IPS DF 6.9 (cell line): ENCODE measurements at places on chromosomes 4 and X.

DNA sequence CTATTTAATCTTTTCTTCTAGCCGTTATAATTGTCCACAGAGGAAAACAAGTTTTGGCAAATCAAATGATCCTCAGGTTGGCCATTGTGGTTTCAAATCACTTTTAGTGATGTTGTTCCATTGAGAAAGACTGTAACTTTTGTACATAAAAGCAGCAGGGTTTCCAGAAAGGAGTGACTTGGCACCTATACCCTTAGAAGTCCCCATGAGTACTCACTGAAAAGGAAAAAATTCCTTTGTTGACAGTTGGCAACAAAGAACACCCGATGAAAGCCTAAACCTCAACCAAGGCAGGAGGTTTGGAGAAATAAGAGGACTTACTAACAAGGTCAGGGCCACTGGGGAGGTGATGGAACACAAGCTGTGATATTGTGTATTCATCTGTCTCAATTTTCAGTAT, 474.4 kb downstream of the RAPGEF2 start:
- no peak for DNase-seq
- H3K27ac ChIP-seq, result no peak overlapping the region
- H3K4me3 ChIP-seq, result no peak overlapping the region
- H3K36me3 ChIP-seq, result no peaks in the 10 kb centered on the region
- H3K4me1 ChIP-seq, result no peaks in the 10 kb centered on the region

- no peak for DNase-seq
- peaks cover 4% of the 10 kb centered on the region; the same call in 1 of the 2 replicates for H3K36me3 ChIP-seq
- H3K27ac ChIP-seq, result no peak overlapping the region
- no peaks in the 10 kb centered on the region for H3K4me1 ChIP-seq
- H3K27me3 ChIP-seq, result no peaks in the 10 kb centered on the region
These were observed 35.5 kb downstream of the OFD1 start for GRCh38 chrX:13770013-13770535.

GRCh38 chr4:158513256-158513655, 8.4 kb upstream of the RXFP1 start:
- no peak overlapping the region for H3K4me3 ChIP-seq
- H3K27me3 ChIP-seq, result no peaks in the 10 kb centered on the region
- no peak for DNase-seq
- H3K4me1 ChIP-seq, result no peaks in the 10 kb centered on the region

DNA sequence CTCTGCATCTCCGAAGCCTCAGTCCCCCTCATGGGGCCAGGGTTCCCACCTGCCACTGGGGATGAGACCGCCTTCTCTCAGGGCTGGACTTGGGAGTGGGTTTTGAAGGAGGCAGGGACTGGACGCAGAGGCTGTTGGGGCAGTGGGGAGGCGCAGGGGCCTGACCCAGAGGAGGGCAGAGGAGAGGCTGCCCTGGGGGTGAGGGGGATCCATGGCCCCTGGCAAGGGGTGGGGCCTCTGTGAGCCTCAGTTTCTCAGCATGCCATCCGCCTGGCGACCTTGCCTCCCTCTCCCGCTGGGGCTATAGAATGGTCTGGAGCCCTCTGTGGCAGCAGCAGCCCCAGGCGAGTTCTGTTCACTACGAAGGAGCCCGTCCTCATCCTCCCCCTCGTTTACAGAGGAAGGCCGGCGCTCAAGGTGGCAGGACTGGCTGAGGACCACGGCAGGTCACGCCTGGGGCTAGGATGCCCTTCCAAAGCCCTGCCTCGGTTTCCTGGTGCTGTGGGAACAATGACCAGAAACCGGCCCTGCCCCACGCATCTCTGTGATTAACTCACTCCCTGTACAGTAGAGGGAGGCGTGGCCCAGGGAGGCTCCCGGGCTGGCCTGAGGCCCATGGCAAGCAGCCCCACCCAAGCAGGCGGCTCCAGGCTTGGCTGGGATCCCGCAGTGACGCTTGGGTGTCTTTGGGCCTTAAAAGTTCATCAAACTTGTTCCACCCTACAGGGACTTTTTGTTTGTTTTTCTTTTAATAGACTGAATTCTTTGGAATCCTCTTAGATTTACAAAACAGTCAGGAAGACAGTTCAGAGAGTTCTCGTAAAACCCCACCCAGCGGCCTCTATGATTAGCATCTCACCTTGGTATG, 16.0 kb upstream of the SH3TC1 start:
- no peaks in the 10 kb centered on the region for H3K36me3 ChIP-seq
- no peaks in the 10 kb centered on the region for H3K27me3 ChIP-seq
- no peak overlapping the region for H3K27ac ChIP-seq

DNA sequence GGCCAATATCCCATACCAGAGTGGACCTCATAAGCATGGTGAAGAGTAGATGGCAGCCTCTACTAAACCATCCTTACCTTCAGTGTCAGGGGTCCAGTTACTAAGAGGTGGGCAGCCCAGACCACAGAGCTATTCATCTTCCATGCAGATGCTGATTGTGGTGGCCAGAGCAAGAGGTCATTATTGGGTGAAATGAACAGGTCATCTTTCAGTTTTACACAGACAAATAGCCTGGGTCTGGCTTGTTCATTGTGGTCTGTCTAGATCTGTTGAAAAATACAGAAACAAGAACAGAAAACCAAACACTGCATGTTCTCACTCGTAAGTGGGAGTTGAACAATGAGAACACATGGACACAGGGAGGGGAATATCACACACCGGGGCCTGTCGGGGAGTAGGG, 71.3 kb downstream of the PAK3 start:
- no peaks in the 10 kb centered on the region for H3K36me3 ChIP-seq
- H3K4me3 ChIP-seq, result no peak overlapping the region
- no peak for DNase-seq

DNA sequence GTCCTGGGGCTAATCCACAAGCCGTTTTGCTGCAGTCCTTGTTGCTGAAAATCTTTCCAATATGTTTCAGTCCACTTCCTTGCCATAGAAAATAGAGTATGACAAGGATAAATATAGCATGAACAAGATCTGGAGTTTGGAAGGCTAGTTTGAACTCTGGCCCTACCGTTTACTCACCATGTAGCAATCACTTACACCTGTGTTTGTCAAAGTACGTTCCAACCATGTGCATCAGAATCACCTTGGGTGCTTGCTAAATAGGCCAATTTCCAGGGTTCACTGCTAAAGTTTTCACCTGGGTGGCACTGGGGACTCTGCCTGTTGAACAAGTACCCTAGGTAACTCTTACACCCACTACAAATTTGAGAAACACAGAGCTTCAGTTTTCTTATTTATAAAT, 188.9 kb downstream of the ENOX2 start:
- no peak overlapping the region for H3K4me3 ChIP-seq
- H3K36me3 ChIP-seq, result no peaks in the 10 kb centered on the region
- no peak for DNase-seq
- no peak overlapping the region for H3K27ac ChIP-seq
- no peaks in the 10 kb centered on the region; the same call in 1 of the 2 replicates for H3K4me1 ChIP-seq

DNA sequence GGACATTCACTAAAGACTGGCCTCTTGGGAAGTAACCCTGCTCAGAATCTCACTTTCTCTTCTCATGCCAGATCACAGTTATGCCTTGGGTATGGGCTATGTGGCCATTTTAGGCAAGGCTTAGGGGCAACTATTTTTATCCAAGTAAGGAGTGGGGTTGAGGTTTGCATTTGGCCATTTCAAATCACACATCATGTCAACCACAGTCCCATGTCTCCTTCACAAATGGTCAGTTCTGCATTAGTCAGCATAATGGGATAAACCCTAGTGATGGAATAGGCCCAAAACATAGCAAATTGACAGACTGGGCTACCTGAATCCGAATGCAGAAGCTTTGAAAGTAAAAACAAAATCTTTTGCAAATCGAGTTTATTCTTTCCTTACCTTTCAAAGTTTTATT, 827 bp upstream of the RTL3 start:
- H3K4me1 ChIP-seq, result no peaks in the 10 kb centered on the region
- no peaks in the 10 kb centered on the region for H3K36me3 ChIP-seq
- no peak overlapping the region for H3K4me3 ChIP-seq
- DNase-seq, result no peak
- no peak overlapping the region for H3K27ac ChIP-seq

- no peak overlapping the region for H3K4me3 ChIP-seq
- H3K4me1 ChIP-seq, result no peaks in the 10 kb centered on the region
- no peak overlapping the region for H3K27ac ChIP-seq
- peak; percentile 25 for DNase-seq
- no peaks in the 10 kb centered on the region for H3K36me3 ChIP-seq
These were observed 199.9 kb downstream of the PCDH7 start for GRCh38 chr4:30920043-30920442.

GRCh38 chr4:52946855-52947254, 84.7 kb downstream of the RASL11B start:
- no peak for DNase-seq
- no peaks in the 10 kb centered on the region for H3K27me3 ChIP-seq
- no peak overlapping the region for H3K4me3 ChIP-seq
- 0 out of 2 replicates have a peak, but pooled peaks cover 1% of the 10 kb centered on the region for H3K4me1 ChIP-seq
- H3K36me3 ChIP-seq, result no peaks in the 10 kb centered on the region

DNA sequence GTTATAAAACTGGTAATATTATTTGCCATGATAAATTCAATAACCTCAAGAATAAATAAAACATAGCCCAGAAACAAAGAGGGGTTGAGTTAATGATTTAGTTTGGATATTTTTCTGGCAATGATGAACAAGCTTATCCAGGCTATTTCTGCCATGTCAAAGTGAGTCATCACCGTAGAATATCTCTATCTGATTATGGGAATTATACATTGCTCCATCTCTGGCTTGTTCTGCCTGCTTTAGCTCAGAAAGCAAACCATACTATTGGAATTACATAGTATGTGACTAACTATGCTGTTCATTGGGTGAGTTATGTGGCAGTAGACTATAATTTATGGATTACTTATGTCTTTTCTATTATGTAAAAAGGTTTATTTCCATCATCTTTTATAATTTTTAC, 680.1 kb upstream of the AADAT start:
- no peak for DNase-seq
- H3K27ac ChIP-seq, result no peak overlapping the region
- no peaks in the 10 kb centered on the region for H3K36me3 ChIP-seq
- no peak overlapping the region for H3K4me3 ChIP-seq
- H3K4me1 ChIP-seq, result no peaks in the 10 kb centered on the region

- peaks cover 3% of the 10 kb centered on the region; the same call in 1 of the 2 replicates for H3K36me3 ChIP-seq
- H3K4me1 ChIP-seq, result peaks cover 2% of the 10 kb centered on the region; the same call in 1 of the 2 replicates
- H3K4me3 ChIP-seq, result peak overlapping the region; percentile 81; the same call in 1 of the 2 replicates
- H3K27ac ChIP-seq, result no peak overlapping the region
These were observed 1.5 kb downstream of the MRFAP1 start for GRCh38 chr4:6641971-6642320.

DNA sequence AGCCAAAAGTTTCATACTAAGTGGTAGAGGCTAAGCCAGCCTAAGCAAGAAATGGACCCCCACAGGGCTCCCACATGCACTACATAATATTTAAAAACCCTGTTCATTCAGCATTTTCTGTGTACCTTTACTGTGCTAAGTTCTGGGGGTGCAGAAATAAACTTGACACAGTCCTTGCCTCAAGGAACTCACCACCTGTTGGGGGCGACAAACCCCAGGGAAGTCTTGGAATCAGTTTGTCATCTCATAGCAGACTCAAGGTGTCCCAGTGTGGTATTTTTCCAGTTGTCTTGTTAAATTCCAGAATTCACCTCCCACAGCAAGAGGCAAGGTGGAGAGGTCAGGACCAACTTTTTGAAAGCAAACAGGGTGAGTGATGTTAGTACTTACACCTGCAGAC, 43.1 kb downstream of the ATG4A start:
- no peaks in the 10 kb centered on the region for H3K36me3 ChIP-seq
- H3K27me3 ChIP-seq, result no peaks in the 10 kb centered on the region
- no peaks in the 10 kb centered on the region for H3K4me1 ChIP-seq
- H3K27ac ChIP-seq, result no peak overlapping the region

GRCh38 chrX:8346060-8346459, 118.6 kb upstream of the VCX3B start:
- H3K36me3 ChIP-seq, result no peaks in the 10 kb centered on the region

- H3K27ac ChIP-seq, result no peak overlapping the region
- peak; percentile 4 for DNase-seq
- H3K36me3 ChIP-seq, result no peaks in the 10 kb centered on the region
- H3K27me3 ChIP-seq, result no peaks in the 10 kb centered on the region
- no peak overlapping the region for H3K4me3 ChIP-seq
These were observed 36.0 kb upstream of the SPANXC start for GRCh38 chrX:141278306-141278705.

- H3K27ac ChIP-seq, result no peak overlapping the region
- no peaks in the 10 kb centered on the region for H3K36me3 ChIP-seq
- H3K27me3 ChIP-seq, result no peaks in the 10 kb centered on the region
- H3K4me3 ChIP-seq, result no peak overlapping the region
- no peak for DNase-seq
These were observed 23.3 kb downstream of the CHIC2 start for GRCh38 chr4:54041100-54041499.

DNA sequence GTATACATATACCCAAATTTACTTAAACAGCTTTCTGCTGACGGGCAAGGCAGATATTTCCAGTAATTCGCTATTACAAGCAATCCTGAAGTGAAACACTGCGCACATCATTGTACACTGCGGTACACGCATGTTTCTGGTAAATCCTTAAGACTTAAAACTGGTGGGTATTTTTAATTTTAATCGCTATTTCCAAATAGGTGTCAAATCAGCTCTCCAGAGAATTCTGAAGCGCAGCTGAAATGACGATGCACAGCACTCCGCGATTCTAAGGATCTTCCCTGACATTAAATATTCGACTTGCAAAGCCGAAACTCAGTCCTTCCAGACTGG, 361 bp downstream of the TMEM128 start:
- H3K27me3 ChIP-seq, result no peaks in the 10 kb centered on the region
- no peak for DNase-seq
- H3K36me3 ChIP-seq, result peaks cover 11% of the 10 kb centered on the region; the same call in 1 of the 2 replicates
- H3K27ac ChIP-seq, result no peak overlapping the region
- peak overlapping the region; percentile 96 for H3K4me3 ChIP-seq

- no peaks in the 10 kb centered on the region for H3K27me3 ChIP-seq
- DNase-seq, result no peak
- no peak overlapping the region for H3K4me3 ChIP-seq
- no peak overlapping the region for H3K27ac ChIP-seq
- no peaks in the 10 kb centered on the region for H3K36me3 ChIP-seq
- no peaks in the 10 kb centered on the region for H3K4me1 ChIP-seq
These were observed 100.3 kb upstream of the FAT1 start for GRCh38 chr4:186823989-186824388.

DNA sequence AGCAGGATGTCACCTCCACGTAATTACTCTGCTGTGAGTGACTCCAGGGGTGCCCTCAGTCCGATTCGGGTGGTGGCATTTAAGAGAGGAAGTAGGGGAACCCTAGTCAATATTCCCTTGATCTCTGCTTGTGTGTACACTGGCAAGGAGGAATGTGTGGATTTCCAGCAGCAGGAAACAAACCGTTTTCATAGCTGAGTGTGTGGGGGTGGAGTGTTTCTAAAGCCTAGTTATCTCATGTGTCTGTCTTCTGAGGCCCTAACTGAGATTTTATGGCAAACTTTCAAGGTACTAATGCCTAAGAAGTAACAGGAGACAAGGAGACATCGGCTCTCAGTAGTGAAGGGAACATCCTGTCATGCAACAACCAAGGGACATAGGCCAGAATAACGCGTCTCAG, 6.6 kb upstream of the CLDN24 start:
- no peaks in the 10 kb centered on the region for H3K27me3 ChIP-seq
- no peak overlapping the region for H3K4me3 ChIP-seq
- no peaks in the 10 kb centered on the region for H3K4me1 ChIP-seq

DNA sequence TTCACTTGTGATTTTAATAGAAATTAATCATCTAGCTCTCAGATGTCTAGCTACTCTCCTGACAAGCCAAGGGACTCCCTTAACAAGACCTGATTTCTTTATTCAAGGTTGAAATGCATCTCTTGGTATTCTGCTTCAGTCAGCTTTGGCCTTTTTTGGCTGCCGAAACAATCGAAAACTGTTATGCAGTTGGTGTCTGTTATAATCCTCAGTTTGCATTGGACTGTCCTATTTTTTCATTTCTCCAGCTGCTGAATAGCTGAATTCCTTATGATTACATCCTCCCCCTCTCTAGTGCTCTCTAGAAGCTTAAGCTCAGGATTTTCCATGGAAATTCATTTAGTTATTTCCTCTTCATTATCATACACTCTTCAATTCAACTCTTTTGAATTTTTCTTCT, 177.2 kb downstream of the TRIML1 start:
- no peaks in the 10 kb centered on the region for H3K27me3 ChIP-seq
- DNase-seq, result no peak
- H3K4me3 ChIP-seq, result no peak overlapping the region
- H3K36me3 ChIP-seq, result no peaks in the 10 kb centered on the region
- no peaks in the 10 kb centered on the region for H3K4me1 ChIP-seq
